AG04450 (cell line): ENCODE measurements at places on chromosomes 16 and 17.

- no peak for DNase-seq
Measured at GRCh38 chr16:69469807-69470561, 45.6 kb downstream of the CYB5B start.

GRCh38 chr16:12744860-12745259 is 58.8 kb downstream of the CPPED1 start:
- no peak for DNase-seq

GRCh38 chr16:30786936-30787612 is at the start of gene ZNF629:
ZNF629 (minus strand) TSS chr16:30787205; CDS start chr16:30784482, 2,723 bp downstream.
- DNase-seq = no peak

DNA sequence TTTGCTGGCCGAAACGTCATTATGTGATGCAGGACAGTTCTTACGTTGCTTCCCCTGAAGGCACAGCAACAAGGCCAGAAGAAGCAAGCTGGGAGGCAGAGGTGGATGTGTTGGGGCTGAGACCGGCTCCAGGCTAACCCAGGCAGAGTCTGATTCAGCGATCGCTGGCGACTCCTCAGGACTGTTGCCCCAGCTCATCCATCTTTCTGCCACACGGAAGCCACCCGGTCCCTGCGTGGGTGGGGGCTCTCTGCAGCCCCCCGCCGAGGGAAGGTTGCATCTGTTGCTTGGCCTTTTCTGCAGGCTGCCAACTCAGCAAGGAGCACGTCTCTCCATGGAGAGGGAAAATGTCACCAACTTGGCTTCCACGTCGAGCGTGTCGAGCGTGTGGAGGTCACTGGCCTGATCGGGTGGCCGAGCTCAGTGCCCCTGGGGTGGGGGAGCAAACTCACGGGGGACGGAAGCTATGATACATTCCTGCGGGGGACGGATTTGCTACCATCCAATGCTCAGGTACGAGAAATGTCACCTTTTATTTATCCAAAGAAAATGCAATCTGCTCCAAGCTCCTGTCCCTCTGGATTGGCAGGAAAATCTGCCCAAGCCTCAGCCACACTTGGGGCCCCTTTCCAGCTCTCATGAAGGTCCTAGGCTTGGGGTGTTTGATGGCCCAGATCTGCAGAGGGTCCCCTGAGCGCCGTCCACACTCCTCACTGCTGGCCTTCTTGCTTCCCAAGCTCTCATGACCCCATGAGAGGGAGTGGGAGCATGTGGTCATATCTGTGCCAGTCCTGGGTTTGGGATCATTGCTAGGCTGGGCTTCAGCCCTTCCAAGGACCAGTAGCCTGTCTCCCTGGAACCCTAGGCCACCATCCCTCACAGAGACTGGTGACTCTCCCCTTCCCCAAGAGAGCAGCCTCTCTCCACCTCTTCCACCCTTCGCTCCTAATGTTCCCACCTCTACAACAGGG is 69.4 kb downstream of the RPH3AL start:
- no peak for DNase-seq

- no peak for DNase-seq
Measured at GRCh38 chr17:142102-142661, 4.8 kb downstream of the SCGB1C2 start.

DNA sequence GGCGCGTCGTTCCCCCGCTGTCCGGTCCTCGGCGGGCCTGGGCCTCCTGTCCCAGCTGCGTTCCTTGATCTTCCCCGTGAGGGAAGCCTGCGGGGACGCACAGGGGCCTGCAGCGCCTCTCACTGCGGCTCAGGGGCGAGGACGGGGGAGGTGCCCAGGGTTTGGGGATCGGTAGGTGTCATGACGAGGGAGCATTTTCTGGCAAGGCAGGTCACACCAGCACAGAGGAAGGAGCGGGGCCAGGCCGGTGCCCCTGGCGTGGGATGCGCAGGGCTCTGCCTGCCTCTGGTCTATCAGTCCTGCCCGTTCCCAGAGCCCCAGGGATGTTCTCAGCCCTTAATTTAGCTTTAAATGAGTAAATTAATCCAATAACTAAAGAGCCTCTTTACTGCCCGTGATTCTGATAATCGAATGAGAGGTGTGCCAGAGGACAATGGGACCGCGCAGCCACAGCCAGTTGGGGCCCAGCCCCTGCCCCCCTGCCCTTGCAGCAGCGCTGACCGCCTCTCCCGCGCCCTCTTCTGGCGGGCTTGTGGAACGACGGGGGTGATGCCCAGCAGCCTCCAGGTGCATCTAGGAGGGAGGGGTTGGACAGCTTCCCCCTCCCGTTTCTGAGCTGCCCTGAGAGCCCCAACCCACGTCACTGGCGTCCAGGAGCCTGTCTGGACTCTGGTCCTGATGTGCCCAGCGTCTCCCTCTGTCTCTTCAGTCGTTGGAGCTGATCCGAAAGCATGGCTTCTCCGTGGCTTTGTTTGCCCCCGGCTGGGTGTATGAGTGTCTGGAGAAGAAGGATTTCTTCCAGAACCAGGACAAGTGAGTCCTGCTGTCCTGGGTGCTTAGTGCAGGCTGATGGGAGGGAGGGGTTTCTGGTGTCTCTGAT is 7.9 kb downstream of the ENGASE start:
- no peak for DNase-seq

GRCh38 chr17:59707971-59708430 is 547 bp downstream of the VMP1 start:
- no peak for DNase-seq

DNA sequence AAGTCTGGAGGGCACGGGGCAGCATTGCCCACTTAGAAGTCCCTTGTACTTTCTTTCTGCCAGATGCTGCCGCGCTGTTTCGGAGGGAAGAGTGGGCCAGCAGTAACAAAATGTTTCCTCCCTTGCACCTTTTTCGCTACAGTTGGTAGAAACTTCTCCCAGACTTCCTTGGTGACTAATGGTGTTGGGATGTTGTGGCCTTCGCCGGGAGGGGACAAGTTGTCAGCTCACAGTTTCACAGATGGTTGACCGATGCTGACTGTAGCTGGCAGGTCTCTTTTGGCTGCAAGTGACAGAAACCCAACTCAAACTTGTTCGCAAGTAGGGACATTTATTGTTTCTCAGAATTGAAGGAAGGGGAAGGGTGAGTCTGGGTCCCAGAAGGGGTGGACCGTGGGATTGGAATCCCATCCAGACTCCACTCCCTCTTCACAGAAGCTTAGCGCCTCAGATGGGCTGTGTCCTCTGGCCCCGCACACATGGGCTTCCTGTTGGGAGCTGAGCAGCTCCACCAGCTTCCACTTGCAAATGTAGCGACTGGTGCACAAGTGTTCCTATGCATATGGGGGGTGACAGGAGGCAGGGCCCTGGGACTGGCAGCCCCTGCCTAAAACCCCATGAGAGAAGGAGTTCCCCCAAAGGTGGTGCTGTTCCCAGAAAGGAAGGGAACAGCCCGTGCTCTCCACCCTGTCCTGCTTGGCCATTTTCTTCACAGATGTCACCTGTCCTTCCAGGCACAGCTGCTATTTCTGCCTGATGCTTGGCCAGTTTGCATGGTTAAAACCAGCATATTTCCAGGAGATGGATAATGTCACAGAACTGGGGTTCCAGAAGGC is 30.9 kb upstream of the RPRML start:
- DNase-seq = no peak

DNA sequence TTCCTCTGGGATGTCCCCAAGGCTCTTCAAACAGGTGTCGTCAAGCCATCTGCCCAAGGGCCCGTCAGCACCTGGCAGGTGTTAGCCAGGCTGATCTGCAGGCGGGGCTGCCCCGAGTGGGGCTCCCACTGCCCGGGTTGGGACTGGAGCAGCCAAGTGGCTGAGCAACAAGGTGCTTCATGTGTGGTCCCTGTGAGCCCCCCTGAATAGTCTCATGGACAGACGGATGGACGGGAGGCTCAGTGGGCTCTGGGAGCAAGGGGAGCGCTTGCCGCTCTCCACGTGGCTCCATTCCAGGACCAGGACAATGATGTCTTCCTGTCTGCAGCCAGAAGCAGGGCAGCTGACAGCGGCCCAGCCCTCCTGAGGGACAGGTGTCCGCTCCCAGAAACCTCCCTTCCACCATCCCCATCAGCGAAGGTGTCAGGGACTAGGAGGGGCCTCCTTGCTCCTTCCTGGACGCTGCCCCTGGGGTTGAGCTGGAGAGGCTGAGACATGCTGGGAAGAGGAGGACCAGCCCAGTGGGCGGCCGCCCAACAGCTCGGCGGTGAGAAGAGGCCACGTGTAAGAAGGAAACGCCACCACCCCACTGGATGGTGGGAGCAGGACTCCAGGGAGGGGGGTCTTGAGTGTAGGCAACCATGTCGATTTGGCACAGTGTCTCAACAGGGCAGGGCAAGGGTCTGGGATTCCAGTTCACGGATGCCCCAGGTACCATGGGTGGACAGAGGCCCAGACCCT is 9.6 kb downstream of the SNAI3 start:
- DNase-seq = no peak

DNA sequence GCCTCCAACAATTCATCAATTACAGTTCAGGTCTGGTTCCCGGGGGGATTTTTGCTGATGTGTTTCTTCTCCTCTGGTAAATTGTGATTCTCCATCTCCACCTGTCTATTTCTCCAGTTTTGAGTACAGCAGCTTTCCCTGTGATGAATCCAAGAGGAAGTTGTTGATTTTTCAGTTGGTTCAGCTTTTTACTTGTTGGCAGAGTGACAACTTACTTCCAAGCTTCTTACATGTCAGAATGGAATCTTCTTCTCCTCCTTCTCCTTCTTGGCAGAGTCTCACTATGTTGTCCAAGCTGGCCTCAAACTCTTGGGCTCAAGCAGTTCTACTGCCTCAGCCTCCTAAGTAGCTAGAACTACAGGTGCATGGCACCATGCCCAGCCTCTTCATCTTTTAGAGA is 33.4 kb upstream of the TMEM92 start:
- DNase-seq = no peak
